HCT116 (cell line): ENCODE measurements at places on chromosomes 16 and 17.

GRCh38 chr17:73297934-73298861, 13.6 kb downstream of the CDC42EP4 start:
- DNase-seq = no peak

DNA sequence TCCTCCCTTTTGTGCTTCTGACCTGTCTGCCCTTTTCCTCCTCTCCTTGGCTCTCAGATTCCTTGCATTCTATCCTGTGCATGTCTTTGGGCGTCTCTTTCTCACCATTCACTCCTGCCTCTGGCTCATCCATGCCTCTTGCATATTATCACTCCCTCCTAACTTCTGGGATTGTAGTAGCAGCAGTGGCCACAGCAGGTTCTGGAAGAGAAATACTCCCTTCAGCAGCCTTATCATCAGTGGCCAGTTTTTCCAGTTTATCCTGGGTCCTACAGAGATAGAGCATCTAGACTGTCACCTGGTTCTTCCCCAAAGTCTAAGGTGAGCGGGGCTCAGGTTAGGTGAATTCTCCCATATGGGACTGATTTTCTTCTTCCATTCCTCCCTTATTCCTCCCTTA, 354.0 kb upstream of the CCL2 start:
- no peak for DNase-seq

- DNase-seq = no peak
Observed at GRCh38 chr16:10322723-10323527, 62.9 kb upstream of the ATF7IP2 start.

DNA sequence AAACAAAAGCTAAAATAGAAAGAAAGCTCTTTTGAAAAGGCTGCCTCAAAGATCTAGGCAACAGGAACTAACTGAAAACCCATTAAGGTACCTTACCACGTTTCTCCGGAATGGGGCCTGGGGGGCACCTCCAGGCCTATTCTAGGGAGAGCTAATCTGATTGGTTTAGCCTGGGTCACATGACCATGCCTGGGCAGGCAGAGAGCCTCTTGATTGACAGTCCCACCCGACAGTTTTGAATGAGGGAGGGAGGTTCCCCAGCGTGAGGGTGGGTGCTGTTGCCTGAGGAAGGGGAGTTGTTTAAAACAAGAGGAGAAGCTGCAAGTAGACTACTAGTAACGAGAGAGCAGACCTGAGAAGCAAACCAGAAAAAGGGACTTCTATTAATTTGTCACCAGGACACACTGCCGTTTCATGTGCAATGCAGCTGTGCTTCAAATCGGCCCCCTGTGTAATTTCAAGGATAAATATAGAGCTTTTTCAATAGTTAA, 143.4 kb upstream of the HS3ST2 start:
- peak; percentile 65 for DNase-seq

DNA sequence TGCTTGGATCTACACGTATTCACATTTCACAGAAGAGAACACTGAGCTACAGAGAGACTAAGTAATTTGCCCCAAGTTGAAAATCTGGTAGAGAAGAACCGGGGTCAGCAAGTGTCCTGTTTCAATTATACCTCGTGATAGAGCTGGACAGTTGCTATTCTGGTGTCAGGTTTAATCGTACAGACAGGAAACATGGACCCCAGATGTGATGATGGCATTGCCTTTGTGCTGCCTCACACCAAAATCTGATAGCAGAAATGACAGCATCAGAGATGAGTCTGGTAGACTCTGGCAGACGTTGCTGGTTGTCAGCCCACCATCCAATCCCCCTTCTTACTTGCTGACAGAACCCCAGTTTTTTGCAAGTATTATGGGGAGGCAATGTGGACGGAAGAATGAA, 112.1 kb upstream of the FOXF1 start:
- no peak for DNase-seq

DNA sequence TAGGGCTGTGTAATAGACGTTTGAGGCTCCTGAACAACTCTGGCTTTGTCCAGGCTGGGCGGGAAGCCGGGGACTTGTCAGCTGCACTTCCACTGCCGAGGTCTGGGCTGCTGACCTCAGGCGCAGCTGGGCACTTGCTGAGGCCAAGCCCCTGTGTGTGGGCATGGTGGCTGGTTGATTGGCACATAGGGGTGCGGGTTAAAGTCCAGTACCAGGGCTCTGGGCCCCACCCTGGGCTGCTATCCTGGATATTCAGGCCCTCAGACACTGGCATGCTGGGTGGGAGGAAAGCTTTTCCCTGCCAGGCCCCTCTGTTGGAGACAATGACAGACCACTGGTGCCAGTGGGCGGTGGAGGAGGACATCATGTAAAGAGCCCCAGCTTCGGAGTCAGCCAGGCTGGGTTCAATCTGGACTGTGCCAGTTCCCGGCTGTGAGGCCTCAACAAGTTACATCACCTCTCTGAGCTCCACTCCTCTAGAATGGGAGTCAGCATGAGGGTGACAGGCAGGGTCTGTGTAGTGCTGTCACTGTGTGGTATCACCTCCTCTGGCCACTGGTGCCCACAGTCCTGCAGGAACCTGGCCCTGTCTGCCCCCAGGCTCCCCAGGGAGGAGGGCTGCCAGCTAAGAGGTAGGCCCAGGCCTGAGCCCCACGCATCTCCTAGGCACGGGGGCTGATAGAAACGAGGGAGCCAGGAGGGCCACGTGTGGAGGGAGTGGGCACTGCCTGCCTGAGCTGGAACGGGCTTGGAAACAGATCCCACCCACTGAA, 42.5 kb downstream of the PSME3IP1 start:
- DNase-seq = no peak

GRCh38 chr17:78723001-78723796, 58.9 kb downstream of the CYTH1 start:
- no peak for DNase-seq

DNA sequence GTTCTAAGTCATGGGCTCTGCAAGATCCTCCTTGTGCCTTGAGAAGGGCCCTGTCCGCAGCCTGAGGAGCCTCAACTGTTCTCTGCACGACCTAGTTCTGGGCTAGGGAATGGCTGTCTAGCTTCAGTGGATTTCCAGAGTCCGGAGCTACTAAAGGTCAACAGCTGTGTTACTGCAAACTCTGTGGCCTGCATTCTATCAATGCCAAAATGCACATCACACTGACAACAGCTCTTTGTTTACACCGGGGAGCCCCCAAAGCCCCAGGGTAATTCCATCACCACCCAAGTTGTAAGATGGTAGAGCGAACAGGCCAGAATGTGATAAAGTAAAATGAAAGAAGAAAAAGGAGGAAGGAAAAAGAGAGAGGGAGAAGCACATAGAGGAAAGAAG, 610.2 kb downstream of the MAF start:
- DNase-seq = no peak

- DNase-seq = no peak
Observed at GRCh38 chr16:2476345-2476720, 1.4 kb downstream of the TBC1D24 start.

- no peak for DNase-seq
Observed at GRCh38 chr16:86618431-86619238, 40.3 kb downstream of the FOXL1 start.

DNA sequence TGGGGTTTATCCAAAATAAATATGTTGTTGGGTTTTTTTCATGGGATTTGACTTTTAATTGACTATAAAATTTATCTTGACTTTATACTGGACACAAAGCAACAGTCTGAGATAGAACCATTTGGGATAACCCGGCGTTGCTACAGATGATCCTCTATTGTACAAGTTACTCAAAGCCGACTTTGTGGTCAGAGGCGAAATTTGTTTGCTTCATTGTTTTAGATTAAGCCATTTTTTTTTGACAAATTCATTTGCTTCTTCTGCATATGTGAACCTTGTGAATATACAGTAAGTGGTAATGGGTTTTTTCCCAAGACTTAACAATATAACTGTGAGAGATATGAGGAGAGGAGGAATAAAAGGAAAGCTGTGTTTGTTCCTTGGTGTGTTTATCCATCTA, 11.8 kb downstream of the MYO1D start:
- DNase-seq = no peak

DNA sequence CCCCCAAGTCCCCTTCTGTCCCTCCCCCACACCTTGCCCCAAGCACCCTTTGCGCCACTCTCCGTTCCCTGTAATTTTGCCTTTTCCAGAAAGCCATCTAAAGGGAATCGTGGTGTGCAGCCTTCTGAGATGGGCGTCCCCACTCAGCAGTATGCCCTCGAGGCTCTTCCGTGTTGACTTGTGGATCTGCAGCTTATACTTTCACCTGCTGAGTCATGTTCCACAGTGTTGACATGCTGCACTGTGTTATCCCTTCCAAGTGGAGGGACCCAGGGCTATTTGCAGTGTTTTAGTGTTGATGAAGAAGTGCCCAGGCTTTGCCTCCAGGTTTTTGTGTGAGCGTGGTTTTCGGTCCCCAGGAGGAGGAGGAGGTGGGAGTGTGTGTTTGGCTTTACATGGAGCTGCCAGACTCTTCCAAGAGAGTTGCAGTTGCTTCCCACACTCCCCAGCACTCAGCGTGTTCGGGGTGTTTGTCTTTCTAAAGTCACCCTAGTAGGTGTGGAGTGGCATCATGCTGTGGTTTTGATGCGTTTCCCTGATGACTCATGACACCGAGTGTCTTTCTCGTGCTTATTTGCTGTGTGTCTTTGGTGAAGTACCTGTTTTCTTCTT, 32.1 kb upstream of the JPT2 start:
- no peak for DNase-seq

DNA sequence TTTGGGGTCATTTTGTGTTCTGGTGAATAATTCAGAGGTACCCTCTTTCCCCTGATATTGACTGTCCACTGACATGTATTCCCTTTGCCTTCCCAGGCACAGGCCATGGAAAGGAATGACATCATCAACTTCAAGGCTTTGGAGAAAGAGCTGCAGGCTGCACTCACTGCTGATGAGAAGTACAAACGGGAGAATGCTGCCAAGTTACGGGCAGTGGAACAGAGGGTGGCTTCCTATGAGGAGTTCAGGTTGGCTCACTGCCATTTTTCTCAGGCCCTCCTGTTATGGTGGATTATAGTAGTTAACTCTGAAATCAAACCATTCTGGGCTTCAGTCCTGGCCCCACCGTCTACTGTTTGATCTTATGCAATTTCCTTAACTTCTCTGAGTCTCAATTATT, 1.6 kb upstream of the EFTUD2 start:
- no peak for DNase-seq

DNA sequence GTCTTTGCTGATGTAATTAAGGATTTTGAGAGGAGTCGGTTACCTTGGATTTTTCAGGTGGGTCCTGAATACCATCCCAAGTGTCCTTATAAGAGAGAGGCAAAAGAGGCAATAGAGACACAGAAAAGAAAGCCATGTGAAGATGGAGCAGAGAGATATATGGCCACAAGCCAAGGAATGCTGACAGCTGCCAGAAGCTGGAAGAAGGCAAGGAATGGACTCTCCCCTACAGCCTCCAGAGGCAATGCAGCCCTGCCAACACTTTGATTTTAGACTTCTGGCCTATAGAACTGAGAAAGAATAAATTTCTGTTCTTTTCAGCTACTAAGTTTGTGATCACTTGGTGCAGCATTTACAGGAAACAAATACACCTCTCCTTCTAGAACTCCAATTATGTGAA, 8.2 kb upstream of the RNFT1 start:
- no peak for DNase-seq
